Vein endothelial cell (primary cell): ENCODE measurements at places on chromosomes 7 and 10. TPM values are rescaled to one million over a fixed set of nuclear protein-coding genes. Genes with fewer than 3 reads are reported as not detected.

The SPDYE16 gene
- under 0.01 TPM in 1 of 2 replicates, not detected in the other for total RNA-seq

The AHCYL2 gene
- total RNA-seq, result 12.0 and 15.4 TPM in 2 replicates

The GPRIN2 gene
- not detected in 2 replicates for total RNA-seq

The FAM53B gene
- total RNA-seq, result 23.0 and 27.1 TPM in 2 replicates

The STK31 gene
- 0.19 and 0.33 TPM in 2 replicates for total RNA-seq

The YKT6 gene
- 128 and 138 TPM in 2 replicates for total RNA-seq

The FOXI2 gene
- not detected in 2 replicates for total RNA-seq

The ZP3 gene
- 4.2 and 6.5 TPM in 2 replicates for total RNA-seq

The IDI2 gene
- not detected in 2 replicates for total RNA-seq

The GPR37 gene
- total RNA-seq, result 0.76 and 4.2 TPM in 2 replicates

The ELOVL3 gene
- total RNA-seq, result not detected in 2 replicates

The EXOSC1 gene
- total RNA-seq, result 38.2 and 45.1 TPM in 2 replicates
